Osteocyte (in vitro differentiated cells): ENCODE measurements at places on chromosomes 2 and 18. TPM values are rescaled to one million over a fixed set of nuclear protein-coding genes. Genes with fewer than 3 reads are reported as not detected.
A peak's percentile ranks its signal among the peaks of the same experiment; 100 is the strongest.

- H3K36me3 ChIP-seq, result no peaks in the 10 kb centered on the region
- no peak overlapping the region for H3K4me3 ChIP-seq
- no peak for DNase-seq
- no peaks in the 10 kb centered on the region for H3K27me3 ChIP-seq
Measured at GRCh38 chr2:217645896-217646295, 356.9 kb downstream of the TNS1 start.

The OSR1 gene
- 5.8 and 6.1 TPM in 2 replicates for total RNA-seq

- DNase-seq, result no peak
- no peaks in the 10 kb centered on the region for H3K36me3 ChIP-seq
- no peak overlapping the region for H3K4me3 ChIP-seq
- peaks cover 56% of the 10 kb centered on the region for H3K27me3 ChIP-seq
- H3K27ac ChIP-seq, result no peak overlapping the region
Measured at GRCh38 chr2:71261534-71261933, 34.6 kb upstream of the PAIP2B start.

GRCh38 chr2:9741110-9741509 is 102.2 kb upstream of the TAF1B start:
- no peaks in the 10 kb centered on the region for H3K36me3 ChIP-seq
- H3K4me1 ChIP-seq, result peaks cover 20% of the 10 kb centered on the region
- H3K27me3 ChIP-seq, result peaks cover 5% of the 10 kb centered on the region
- H3K4me3 ChIP-seq, result no peak overlapping the region
- no peak overlapping the region for H3K27ac ChIP-seq
- no peak for DNase-seq

DNA sequence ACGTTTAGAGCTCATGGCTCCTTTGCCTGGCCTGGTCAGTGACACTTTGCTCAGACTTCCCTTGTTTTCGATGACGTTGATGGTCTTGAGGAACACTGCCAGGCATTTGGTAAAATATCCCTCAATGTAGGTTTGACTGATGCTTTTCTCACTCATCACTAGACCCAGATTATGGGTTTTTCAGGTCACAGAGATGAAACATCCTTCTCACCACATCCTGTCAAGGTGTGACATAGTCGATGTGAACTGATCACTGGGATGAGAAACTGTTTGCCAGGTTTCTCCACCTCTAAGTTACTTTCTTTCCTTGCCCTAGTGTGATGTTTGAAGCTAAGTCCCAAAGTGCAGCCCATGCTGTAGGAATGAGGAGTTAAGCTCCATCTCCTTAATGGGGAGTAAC is 81.5 kb downstream of the AFF3 start:
- DNase-seq, result no peak
- H3K4me3 ChIP-seq, result no peak overlapping the region
- H3K27ac ChIP-seq, result peak overlapping the region; percentile 36
- peaks cover 57% of the 10 kb centered on the region for H3K4me1 ChIP-seq
- peaks cover 57% of the 10 kb centered on the region for H3K36me3 ChIP-seq
